Suppressor macrophage (primary cell): ENCODE measurements at places on chromosomes 1 and 21.
A peak's percentile ranks its signal among the peaks of the same experiment; 100 is the strongest.

DNA sequence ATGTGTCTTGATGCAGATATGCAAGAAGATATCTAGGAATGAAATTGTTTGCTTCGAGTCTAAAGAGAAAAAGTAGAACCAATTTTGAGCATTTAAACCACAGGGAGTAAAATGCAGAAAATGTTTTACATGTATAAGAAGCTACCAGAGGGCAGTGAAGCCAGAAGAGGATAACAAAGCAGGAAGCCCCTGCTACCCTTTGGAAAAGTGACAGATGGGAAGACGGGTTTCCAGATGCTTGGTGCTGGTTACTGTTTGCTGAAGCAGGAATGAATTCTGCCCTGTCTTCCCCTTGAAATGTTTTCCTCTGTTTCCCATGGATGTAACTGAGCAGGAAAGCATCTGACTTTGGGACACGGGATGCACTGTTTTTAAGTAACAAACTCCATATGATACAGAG lies 822.2 kb downstream of the MRPL39 start:
- DNase-seq: no peak

- DNase-seq: peak; percentile 89
Observed at GRCh38 chr1:27634177-27634984, 604 bp downstream of the FGR start.

- no peak for DNase-seq
Observed at GRCh38 chr1:65002156-65002507, 35.8 kb upstream of the JAK1 start.

DNA sequence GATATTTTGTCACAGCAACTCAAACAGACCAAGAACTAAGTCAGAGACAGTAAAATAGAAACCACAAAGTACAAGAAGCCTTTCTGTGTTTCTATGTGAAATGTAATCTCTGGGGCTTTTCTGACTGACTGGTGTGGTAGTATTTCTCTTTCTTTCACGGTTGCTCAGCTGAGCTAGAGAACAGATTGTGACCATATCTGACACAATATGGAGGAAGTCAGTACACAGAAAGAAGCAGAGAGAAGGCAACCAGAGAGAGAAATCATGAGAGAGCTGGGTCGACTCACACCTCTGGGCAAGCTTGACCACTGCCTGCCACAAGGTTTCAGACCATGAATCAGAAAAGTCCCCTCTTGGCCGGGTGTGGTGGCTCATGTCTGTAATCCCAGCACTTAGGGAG lies 208.9 kb upstream of the GREM2 start:
- no peak for DNase-seq

GRCh38 chr1:202186327-202186726 lies 7.3 kb upstream of the LGR6 start:
- DNase-seq: no peak

GRCh38 chr1:228370941-228371740 lies 35.5 kb downstream of the TRIM11 start:
- DNase-seq: no peak

DNA sequence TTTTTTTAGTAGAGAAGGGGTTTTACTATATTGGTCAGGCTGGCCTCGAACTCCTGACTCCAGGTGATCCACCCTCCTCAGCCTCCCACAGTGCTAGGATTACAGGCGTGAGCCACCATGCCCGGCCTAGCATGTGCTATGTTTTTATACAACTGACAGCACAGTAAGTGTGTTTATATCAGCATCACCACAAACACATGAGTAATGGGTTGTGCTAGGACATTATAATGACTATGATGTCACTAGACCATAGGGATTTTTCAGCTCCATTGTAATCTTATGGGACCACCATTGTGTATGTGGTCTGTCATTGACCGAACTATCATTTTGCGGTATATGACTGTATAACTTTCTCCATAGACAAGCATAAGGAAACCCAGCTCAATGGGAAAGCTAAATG lies 6.3 kb downstream of the LEFTY2 start:
- DNase-seq: no peak

DNA sequence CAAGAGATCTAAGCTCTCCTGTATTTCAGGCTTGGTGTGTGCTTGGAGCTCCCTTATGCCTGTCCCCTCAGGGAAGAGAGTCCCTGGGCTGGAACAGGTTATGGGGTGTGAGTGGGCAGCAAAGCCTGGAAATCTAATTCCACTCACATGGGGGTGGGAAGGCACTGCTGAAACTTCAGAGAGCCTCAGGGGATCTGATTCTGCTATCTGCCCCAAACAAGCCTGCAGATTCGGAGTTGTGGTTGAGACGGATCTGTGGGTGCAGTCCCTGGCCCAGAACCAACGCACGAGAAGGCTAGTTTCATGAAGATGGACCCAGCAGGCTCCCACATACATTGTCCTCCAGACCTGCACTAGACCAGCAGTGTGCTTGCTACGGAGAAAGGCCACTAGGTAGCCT lies 2.9 kb downstream of the BLACAT1 start:
- no peak for DNase-seq

DNA sequence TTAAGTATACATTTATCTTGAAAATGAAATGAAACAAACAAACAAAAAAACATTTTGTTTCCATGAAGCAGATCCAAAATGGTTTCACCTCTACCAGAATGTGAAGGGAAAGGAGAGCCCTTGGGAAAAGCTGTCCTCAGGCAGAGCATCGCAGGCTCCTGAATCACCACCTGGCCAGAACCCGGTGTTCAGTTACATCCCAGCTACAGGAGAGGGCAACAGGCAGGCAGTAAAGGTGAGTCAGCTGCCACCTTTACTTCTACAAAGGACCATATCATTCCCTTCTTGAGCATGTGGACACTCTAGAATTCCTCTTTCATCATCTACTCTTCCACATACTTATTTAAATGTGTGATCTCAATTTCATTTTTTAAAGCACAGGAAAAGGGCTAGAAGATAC lies 151.2 kb downstream of the PIGK start:
- no peak for DNase-seq

DNA sequence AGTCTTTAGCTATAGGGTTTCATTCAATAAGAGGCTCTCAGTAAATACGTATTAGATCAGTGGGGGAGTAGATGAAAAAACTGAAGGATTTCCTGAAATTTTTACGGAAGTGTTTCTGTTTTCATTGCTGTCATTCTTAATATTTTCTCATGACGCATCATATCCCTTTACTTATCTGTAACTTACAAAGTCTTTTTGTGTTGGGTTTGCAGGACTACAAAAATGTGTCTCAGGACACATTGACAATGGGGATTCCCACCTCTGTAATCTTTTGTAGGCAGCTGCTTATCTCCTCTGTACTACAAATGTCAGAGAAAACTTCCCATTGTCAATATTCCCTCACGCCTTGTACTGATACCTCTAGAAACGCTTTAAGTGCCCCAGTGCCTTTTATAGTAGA lies 35.5 kb downstream of the CRP start:
- DNase-seq: peak; percentile 7

- DNase-seq: peak; percentile 60
Observed at GRCh38 chr1:172770071-172770470, 111.2 kb downstream of the FASLG start.

DNA sequence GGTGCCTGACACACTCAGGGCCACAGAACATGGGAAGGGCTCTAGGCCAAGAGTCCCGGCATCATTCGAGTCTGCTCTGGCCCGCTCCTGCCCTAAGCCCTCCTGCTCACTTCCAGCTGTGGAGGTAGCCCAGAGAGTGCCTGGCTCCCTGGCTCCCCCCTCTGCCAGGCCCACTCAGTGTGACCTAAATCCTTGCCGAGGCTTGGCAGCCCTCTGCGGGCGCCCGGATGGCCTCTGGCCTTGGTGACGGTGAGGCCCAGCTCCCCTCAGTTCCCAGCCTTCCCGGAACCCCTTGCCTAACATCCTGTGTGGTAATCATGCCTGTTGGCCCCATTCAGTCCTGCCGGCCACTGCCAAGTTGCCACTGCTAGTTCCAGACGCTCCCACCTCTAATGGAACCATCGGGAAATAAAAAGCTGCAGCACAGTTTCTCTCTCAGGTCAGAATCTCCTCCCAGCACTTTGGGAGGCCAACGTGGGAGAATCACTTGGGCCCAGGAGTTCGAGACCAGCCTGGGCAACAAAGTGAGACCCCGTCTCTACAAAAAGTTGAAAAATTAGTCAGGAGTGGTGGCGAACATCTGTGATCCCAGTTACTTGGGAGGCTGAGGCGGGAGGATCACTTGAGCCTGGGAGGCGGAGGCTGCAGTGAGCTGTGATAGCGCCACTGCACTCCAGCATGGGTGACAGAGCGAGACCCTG lies 1.2 kb upstream of the H6PD start:
- peak; percentile 82 for DNase-seq

DNA sequence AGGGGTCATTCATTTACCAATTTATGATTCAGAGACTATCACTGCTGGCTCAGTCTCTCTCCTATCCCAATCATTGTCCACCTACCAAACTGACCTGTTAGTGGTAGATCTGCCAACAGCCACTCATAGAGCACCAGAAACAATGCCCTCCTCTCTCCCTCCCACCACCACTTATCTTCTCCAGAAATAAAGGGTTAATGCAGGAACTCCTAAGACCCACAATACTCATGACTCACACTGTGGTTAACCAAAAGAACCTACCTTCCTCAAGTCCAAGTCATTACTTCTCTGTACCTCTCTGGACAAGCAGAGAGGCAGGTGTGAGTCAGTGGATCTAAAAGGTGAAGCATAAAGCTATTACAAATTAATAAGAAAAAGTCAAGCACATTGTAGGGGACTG lies 40.9 kb upstream of the CAMK1G start:
- DNase-seq: no peak

DNA sequence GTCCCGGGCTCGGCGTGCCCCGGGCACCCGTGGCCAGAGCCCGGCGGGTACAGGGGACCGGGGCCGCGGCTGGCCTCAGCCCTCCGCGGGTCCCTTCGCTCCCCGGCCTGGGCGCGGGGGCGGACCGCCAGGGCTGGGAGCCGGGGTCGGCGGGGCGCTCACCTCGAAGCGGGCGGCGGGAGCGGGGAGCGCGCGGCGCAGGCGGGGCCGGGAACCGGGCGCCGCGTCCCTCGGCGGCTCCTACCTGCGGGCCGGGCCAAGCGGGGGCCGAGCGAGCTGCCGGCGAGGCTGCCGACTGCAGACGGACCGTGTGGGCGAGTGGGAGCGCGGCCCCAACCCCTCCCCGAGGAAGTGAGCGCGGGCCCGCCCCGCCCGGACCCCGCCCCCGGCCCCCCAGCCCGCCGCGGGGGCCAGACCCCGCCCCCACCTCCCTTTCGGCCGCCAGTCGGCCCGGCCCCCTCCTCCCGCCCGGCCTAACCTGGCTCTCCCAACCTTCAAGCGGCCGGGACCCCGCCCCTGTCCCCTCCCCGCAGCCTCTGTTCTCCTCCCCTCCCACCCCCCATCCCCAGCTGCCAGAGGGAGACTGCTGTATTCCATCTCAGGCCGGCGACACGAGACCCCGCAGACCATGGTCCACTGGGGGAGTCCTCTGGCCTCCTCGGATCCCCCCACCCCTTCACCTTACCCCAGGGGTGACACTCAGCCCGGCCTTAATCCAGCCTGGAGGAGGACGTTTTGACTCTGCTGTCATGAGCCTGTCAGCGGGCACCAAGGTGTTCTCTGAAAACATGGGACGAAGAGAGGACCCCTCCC lies at the start of gene FHL3:
TSS of gene FHL3 (minus strand) at position 320 of the 813 bp plus-strand sequence. CDS start 6,102 bp downstream, outside the sequence.
- peak; percentile 60 for DNase-seq

- no peak for DNase-seq
Observed at GRCh38 chr1:51575406-51576084, 41.3 kb upstream of the OSBPL9 start.

DNA sequence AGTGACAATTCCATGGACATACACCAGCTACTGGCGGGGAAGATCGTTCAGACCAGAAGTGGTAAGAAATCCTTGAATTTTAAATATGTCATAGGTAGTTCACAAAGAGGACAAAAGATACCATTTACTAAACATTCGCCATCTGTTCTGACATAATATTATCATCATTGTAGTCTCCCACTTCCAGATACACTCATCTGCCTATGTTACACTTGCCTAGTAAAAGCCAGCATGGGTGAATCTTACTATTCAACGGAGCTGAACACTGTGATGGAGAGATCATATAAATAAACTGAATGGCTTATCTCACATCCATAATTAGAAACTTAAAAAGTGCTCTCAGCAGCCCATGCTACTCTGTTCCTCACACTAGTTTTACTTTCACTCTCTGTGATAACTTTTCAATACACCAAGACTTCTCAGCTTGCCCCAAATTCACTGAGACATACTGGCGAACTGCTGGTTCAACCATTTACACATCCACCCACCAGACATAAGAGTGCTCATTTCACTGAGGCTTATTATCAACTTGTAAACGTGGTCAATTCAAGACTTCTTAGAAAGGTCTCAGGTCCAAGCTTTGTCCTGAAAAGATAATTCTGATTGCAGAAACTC lies 463 bp upstream of the PRRC2C start:
- DNase-seq: no peak

- DNase-seq: no peak
Observed at GRCh38 chr21:41895643-41896493, 16.7 kb upstream of the PRDM15 start.

- no peak for DNase-seq
Observed at GRCh38 chr1:86924324-86924960, 10.0 kb downstream of the HS2ST1 start.

DNA sequence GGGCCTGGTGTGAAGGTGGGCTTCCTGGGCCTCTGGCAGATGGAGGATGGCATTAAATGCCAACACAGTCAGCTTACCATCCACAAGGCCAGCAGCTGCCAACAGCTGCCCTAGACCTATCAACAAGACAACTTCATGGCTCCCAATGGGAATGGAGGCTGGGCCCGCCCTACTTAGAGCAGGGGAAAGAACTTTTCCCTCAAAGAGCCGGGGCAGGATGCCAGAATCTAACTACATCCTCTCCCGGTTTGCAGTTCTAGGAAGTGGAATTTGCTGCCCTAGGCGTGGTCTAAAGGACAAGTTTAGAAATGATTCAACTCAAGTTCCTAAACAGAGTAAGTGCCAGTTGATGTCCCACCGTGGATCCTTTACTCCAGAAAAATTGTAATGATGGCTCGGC lies 13.1 kb downstream of the ICMT start:
- no peak for DNase-seq

- DNase-seq: no peak
Observed at GRCh38 chr1:201309416-201309815, 26.1 kb downstream of the PKP1 start.

- no peak for DNase-seq
Observed at GRCh38 chr1:165442053-165442452, 2.9 kb downstream of the RXRG start.

GRCh38 chr1:14039582-14040430 lies 339.8 kb downstream of the PRDM2 start:
- DNase-seq: no peak
